ENCODE measurements at places on chromosomes 7 and 10.
A peak's percentile ranks its signal among the peaks of the same experiment; 100 is the strongest.

GRCh38 chr10:94043431-94043990 lies 49.8 kb downstream of the PLCE1 start:
- DNase-seq: no peak

DNA sequence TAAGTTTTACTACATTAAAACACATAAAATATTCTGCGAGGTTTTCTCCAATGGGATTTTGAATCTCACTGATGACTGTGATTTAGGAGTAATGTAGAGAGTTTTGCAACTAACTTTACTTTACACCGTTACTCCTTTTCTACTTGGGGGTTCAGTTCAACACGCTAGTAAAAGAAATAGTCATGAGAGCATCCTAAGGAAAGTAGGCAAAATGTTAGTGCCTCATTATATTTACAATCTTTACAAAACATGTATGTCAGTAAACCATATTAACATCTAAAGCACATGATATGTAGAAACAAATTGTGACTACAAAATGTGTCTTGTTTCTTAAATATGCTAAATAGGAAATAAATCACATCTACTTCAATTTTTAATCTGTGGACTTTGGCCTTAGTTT lies 6.0 kb downstream of the MEOX2 start:
- no peak for DNase-seq

- DNase-seq: no peak
These were observed 161.5 kb downstream of the SEMA3D start for GRCh38 chr7:85025312-85025756.

GRCh38 chr7:69439636-69440325 lies 158.5 kb upstream of the AUTS2 start:
- DNase-seq: no peak

- DNase-seq: peak; percentile 55
These were observed 13.6 kb upstream of the BPGM start for GRCh38 chr7:134632937-134633540.

DNA sequence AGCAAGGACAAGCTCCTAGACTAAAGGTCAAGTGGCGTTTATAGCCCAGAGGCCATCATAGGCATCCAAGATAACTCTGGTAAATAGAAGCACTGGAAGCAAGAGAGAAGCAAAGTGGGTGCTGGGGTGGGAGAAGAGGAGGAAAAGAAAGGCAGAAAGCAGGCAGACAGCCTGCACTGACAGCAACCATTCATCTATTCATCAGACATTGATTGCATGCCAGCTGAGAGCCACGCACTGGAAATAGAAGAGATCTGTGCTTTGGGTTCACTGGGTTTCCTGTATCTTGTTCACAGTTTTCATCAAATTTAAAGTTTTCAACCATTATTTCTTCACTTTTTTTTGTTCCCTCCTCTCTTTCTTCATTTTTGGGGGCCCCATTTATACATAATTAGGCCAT lies 4.7 kb upstream of the SLIT1 start:
- no peak for DNase-seq

DNA sequence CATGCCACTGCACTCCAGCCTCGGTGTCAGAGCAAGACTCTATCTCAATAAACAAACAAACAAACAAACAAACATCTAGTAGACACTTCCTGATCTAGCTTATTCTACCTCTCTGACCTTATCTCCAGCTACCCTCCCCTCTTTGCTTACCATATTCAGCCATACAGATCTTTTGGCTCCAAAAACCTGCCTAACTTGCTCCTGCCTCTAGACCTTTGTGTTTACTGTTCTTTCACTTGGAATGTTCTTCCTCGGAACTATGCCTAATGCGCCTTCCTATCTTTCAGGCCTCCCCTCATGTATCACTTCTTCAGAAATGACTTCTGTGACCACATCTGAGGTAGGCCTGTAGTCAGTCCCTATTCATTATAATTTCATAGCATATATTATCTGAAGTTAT lies 20.3 kb upstream of the WNT8B start:
- DNase-seq: no peak

GRCh38 chr7:36820527-36821170 lies 96.4 kb upstream of the AOAH start:
- DNase-seq: no peak

GRCh38 chr10:51340845-51341610 lies 266.7 kb downstream of the PRKG1 start:
- DNase-seq: no peak

DNA sequence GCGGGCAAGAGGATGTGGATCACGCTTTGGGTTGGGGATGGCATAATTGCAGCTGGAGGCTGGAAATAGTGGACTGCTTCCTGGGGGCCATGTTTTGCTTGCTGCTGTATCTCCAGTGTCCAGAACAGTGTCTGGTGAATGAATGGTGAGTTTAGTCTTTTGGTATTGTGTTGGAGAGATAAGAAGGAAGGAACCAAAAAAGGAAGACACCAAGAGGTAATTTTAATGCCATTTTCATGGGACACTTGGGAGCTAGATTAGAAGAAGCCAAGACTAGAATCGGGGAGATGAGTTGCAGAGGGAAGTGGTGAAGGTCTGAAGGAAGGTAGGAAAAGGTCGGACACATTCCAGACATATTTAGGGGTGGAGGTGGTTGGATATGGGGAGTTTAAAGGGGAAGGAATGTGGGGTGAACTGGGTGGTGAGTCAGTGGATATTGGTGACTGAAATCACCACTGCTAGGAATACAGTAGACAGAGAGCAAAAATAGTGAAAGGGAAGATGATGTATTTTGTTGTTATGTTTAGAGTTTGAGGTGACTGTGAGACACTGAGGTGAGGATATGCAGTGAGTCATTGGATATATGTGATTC lies 76.7 kb downstream of the CCNY start:
- DNase-seq: no peak

DNA sequence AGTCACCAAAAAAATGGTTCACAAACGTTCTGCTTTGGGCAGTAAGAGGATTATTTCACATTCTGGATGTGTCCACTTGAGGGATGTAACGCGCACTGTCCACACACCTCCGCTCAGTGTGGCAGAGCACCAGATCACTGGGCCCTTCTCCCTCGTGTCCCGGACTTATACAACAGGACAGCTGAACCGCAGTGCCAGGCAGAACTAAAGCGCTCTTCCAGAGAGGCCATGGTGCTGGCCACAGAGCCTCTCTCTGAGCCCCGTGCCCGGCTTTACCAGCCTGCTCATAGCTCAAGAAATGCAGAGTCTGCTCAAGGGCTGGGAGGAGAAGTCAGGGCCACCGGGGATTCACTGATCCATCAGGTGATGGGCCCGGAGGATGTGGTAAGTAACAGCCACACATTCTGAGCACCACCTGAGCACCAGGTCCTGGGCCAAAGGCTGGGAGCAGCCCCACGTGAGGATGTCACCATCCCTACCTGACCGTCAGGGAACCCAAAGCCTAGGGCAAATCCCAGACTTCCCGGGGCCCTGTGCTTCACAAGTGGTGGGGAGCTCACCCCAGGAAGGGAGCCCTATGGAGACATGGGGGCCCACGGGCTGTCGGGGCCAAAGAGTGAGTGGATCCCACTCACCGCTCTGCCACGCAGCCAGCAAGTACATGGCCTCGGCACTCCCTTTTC lies 74.9 kb downstream of the FAM53B start:
- DNase-seq: no peak

- no peak for DNase-seq
These were observed 38.4 kb upstream of the PLXNA4 start for GRCh38 chr7:132614428-132615318.

GRCh38 chr10:58641708-58642107 lies 129.0 kb downstream of the BICC1 start:
- DNase-seq: no peak

DNA sequence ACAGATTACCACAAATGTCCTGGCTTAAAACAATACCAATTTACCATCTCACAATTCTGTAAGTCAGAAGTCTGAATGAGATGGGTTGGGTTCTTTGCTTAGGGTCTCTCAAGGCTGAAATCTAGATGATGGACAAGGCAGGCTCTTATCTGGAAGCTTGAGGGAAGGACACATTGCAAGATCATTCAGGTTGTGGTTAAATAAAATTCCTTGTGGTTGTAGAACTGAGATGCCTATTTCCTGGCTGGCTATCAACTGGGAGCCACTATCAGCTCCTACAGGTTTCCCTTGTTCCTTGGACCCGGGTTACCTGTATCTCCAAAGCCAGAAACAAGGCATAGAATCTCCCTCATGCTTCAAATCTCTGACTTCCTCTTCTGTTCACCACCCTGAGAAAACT lies 148.4 kb downstream of the MDFIC start:
- no peak for DNase-seq

DNA sequence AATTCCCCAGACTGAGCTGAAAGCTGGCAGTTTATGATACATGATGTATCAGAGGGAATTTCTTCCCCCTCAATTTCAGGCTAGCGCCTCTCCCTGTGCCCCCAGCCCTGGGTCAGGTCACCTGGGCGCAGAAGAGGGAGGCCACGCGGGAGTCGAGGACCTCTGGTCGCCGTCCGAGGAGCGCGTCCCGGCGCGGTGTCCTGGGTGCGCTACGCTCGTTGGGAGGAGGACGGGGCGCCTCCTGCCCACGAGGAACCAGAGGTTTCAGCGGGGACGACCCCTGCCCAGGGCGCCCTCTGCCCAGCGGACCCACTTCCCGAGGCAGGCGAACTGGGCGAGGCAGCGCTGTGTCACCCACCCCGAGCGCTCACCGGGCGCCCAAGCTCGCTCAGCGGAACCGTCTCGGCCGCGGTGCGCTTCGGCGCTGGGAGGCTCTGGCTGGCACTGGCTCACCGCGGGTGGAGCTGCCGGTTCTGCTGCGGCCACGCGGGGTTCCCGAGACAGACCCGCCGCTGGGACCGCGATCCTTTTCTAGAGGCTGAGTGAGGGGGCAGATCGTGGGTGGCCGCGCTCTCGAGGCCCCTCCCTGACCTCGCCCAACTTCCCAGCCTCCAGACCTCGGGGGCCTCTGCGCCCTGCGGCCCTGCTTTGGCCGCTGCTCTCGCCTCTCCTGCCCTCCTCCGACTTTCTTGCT lies at the start of gene FAM237B:
Gene FAM237B, minus strand, starts transcription at position 504 of the 694 bp plus-strand sequence. CDS start 1,556 bp downstream, outside the sequence.
- DNase-seq: no peak

DNA sequence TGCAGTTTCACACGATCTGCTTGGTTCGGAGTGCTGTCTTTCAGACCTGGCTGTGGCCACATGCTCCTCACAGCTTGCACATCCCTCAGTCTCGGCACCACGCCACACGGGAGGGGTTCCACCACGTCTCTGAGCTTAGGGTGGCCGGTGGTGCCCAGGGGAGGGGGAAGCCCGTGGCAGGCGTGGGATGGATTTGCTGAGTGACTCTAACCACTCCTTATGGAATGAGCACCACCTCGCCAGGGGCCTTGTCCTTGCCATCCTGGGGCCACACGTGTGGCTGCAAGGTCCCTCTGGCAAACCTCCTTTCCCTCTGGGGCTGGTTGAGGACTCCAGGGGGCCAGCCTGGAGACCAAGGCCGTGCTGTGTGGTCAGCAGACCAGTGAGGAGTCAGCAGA lies 29.1 kb upstream of the FAM20C start:
- no peak for DNase-seq

DNA sequence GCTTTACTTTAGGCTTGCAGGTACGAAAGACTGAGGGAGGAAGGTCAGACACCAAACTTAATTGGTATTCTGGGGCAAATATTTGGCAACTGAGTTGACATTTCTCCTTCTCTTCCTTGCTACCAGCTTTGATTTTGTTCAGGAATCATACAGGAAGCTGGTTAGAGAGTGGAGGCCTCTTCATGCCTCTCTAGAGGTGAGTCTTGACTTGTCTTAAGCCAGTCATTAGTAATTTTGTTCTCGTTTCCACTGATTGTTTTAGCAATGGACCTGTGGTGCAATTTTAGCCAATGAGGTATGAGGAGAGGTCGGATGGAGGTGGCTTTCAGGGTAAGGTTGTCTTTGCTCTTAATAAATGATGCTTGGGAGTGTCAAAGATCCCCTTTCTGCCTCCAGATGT lies 2.4 kb upstream of the RP9 start:
- no peak for DNase-seq

GRCh38 chr7:112853422-112853821 lies 63.2 kb upstream of the TMEM168 start:
- no peak for DNase-seq

DNA sequence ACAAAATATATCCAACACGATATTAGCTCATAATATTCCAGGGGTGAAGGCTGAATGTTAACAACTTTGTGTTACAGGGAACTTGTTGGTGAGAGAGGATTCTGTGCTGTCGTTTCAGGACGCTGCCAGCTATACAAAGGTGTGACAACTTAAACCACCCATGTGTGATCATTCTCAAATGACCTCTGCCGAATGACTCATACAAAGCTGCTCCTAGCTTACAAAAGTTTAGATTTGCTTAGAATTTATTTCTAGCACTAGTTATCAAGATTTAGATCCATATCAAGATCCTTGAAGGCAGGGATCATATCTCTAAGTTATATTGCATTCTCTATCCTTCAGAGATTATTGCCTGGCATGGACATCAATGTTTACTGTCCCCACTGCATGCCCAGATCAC lies 65.3 kb downstream of the COBL start:
- no peak for DNase-seq

DNA sequence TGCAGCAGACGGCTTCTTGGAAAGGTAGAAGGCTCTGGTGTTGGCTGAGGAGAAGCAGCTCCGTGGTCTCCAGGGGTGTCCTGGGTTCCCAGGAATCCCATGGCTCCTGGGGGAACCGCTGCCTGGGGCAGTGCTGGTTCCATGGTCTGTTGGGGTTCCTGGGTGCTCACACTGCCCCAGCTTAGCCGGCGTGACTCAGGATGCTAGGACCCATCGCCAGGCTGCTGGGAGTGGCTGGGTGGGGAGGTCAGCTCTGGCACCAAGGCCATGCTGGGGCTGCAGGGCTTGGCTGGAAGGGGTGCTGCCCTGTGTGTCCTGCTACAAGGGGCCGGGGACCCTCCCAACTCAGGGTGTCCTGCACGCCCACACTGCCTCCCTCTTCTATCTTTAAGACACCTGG lies 9.4 kb downstream of the MGMT start:
- DNase-seq: no peak

DNA sequence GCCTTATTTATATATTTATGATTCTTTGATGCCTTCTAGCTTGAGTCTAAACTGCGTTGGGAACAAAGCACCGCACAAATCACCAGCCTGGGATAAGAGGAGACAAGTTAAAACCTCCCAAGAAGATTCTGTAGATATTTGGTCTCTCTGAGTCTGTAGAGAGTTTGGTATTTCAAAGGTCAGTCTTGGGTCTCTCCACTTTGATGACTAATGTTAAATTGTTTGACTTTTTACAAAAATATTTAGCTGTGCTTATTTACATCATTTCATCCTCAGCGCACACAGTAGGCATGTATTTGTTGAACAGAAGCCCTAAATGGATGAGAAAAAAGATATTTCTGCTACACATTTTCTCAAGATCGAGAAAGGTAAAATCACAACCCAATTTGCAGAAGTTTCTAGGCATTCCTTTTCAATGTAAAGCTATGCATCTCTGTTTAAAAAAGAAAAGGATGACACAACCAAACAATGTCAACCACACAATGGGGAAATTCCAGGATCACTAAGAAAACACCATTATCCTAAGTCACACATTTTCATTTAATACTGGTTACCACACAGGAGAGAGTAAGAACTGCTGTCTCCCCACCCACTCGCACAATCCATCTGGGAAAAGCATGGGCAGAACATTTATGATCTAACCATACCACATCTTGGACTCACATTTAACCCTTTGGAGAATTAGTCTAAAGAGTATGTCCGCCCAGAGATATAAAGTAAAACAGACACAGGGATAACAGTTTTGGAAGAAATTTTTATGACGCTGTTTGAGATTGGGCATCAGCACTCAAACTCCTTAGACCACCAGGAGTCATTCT lies 4.4 kb downstream of the CDK6 start:
- no peak for DNase-seq
